ENCODE measurements at places on chromosomes 4 and X. TPM values are rescaled to one million over a fixed set of nuclear protein-coding genes. Genes with fewer than 3 reads are reported as not detected.

BEND4 gene
- total RNA-seq = 0.27 TPM

GRCh38 chr4:112312610-112313239 is 15.6 kb downstream of the ALPK1 start:
- no peak overlapping the region for H3K27ac ChIP-seq
- H3K4me1 ChIP-seq = no peaks in the 10 kb centered on the region
- no peak overlapping the region for H3K4me3 ChIP-seq
- DNase-seq = no peak

DNA sequence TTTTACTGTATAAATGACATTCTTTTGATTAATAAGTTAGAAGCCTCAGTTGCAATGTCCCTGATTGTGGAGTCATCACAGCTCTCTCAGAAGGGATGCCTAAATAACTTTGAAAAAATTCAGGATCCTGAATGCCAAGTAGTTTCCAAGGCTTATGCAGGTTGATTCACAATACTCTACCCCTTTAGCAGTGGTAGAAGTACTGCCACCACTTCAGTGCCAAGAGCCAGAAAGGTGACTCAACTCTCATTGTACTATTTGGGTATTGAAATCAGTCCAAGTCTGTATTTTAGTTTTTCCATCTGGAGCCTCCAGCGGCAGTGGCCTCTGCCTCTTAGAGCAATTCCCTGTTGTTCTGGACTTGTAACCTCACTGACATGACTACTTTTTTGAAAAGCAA is 320.1 kb upstream of the NDST4 start:
- no peaks in the 10 kb centered on the region for H3K4me1 ChIP-seq
- no peaks in the 10 kb centered on the region for H3K36me3 ChIP-seq
- no peaks in the 10 kb centered on the region for H3K27me3 ChIP-seq
- no peak for DNase-seq

DNA sequence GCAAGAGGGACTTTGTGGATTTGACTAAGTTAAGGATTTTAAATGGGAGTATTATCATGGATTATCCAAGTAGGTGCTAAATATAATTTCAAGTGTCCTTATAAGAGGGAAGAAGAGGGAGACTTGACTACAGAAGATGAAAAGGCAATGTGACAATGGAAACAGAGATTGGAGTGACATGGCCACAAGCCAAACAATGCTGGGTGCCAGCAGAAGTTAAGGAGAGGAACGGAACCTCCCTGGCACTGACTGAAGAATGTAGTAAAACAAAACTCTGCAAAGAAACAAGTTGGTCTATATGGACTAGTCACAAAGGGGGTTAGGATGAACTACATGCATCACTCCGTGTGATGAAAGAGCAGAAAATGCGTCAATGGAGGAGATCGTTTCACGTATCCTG is 395.8 kb upstream of the GALNT7 start:
- DNase-seq = no peak
- H3K4me1 ChIP-seq = no peaks in the 10 kb centered on the region
- no peaks in the 10 kb centered on the region for H3K27me3 ChIP-seq
- H3K4me3 ChIP-seq = no peak overlapping the region
- no peaks in the 10 kb centered on the region for H3K36me3 ChIP-seq

DNA sequence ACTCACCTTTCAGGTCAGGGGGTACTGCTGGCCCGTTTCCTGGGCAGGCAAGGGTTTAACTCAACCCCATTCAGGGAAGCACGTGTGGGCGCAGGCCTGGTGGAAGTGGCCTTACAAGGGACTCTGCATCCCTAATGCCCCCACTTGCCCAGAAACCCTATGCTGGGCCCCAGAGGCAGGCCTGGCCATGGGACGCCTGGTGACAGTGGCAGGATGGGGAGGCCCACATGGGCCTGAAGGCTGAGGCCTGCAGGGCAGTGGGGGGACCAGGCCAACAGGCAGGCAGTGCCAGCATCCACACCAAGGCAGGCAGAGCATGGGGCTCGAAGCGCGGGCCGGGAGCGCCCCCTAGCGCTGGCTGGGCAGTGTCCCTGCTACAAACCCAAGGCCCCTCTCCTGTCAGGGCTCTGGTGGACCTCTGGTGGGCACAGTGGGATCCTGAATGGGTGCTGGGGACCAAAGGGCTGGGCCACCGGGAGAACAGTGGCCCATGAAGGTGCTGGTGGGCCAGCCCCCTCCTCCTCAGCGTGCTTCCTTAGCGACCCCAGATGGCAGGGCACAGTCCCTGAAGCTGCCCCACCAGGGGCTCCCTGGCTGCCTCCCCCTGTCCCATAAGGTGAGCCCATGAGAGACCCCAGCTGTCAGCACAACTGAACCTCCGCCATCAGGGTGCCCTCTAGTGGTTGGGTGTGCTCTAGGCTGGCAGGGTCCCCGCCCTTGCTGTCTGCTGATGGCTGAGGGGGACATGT is 16.8 kb downstream of the FGFR3 start:
- no peaks in the 10 kb centered on the region for H3K36me3 ChIP-seq
- no peaks in the 10 kb centered on the region for H3K27me3 ChIP-seq

DNA sequence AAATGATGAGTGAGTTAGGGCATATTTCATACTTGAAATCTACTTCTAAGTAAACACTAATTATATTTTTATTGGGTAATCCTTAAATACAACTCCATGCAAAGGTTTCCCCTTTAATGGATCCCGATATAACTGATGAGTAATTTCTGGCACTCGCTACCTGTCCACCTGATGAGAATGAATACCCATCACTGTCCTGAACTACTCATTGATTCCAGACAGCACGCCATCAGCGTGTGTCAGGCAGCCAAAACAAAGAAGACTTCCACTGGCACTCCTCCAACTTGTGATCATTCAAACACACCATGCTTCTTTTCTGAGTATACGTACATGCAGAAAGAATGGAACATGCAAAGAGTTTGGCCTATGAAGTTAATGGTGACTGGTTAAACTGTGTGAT is 69.4 kb downstream of the HCCS start:
- H3K36me3 ChIP-seq = no peaks in the 10 kb centered on the region
- H3K4me1 ChIP-seq = no peaks in the 10 kb centered on the region
- no peak overlapping the region for H3K4me3 ChIP-seq

- no peak for DNase-seq
- H3K4me3 ChIP-seq = no peak overlapping the region
- H3K36me3 ChIP-seq = no peaks in the 10 kb centered on the region
- no peak overlapping the region for H3K27ac ChIP-seq
- no peaks in the 10 kb centered on the region for H3K4me1 ChIP-seq
Measured at GRCh38 chr4:62377700-62378099, 1177.6 kb downstream of the ADGRL3 start.

DNA sequence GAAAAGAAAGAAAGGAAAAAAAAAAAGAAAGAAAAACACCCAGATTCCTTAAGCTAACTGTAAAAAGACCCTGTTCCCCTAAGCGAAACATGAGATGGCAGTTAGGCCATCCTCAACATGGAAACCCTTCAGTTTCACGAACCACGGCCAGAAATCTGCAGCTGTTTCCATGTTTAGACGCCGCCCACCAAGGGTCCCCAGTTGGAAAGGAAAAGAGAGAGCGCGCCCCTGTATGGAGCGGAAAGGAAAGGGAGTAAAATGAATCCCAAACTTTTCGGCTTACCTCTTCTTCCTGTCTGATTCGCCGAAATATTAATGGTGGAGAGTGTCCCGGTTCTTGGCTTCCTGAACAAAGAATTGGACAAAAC is 38.3 kb downstream of the MGARP start:
- H3K4me3 ChIP-seq = no peak overlapping the region
- no peaks in the 10 kb centered on the region for H3K36me3 ChIP-seq
- DNase-seq = no peak
- no peaks in the 10 kb centered on the region for H3K27me3 ChIP-seq

GRCh38 chr4:155552180-155552579 is 114.5 kb upstream of the GUCY1A1 start:
- H3K27ac ChIP-seq = no peak overlapping the region
- H3K27me3 ChIP-seq = no peaks in the 10 kb centered on the region
- H3K36me3 ChIP-seq = no peaks in the 10 kb centered on the region
- no peaks in the 10 kb centered on the region for H3K4me1 ChIP-seq
- no peak for DNase-seq

All from endothelial cell of umbilical vein (primary cell).